ENCODE measurements at places on chromosomes 1 and 21.

GRCh38 chr1:100926240-100926639 is 30.4 kb downstream of the SLC30A7 start:
- DNase-seq: no peak

DNA sequence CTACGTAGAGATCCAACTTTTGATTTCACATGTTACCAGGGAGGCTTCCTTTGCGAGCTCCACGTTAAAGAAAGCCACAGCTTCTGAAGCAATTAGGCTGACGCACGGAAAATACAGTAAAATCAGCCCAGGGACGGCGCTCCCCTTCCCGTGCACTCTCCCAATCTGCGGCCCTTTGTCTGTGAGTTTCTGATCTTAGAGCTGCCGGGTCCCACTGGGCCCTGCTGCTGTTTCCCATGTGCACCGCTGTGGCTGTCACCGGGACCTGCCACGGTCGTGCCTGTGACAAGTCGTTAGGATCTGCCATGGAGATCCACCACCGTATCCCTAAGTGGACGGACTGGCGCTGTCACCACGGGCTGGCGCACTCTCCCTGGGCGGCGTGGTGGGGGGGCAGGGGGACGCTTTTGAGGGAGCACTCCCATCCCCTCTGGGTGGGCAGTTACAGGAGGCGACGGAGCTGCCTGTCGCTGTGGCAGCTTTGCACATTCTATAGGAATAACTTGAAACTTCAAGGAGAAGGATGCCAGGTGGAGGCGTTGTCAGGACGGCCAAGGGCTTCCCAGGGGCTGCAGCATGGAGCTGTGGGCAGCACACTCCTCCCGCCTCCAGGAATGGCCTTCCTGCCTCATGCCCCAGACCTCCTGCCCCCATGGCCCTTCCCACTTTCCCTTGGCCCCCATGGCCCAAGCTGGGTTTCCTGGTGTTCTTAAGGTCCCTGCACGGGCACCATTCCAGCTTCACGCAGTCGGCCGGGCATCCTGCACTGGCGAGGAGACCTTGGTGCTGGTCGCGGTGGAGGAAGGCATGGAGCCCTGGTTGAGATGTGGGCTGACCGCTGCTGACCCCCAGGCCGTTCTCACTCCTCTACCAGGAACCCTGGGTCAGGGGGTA is 85.1 kb downstream of the PRDM16 start:
- DNase-seq: no peak

- no peak for DNase-seq
These were observed 2.9 kb upstream of the RHBDL2 start for GRCh38 chr1:38944547-38944946.

- no peak for DNase-seq
These were observed 29.9 kb downstream of the FUBP1 start for GRCh38 chr1:77948841-77949424.

- no peak for DNase-seq
These were observed 18.5 kb downstream of the CAMK1G start for GRCh38 chr1:209601809-209602657.

GRCh38 chr1:114167226-114167625 is 13.6 kb upstream of the SYT6 start:
- DNase-seq: no peak

GRCh38 chr1:201381130-201381529 is 3.6 kb upstream of the TNNT2 start:
- no peak for DNase-seq

DNA sequence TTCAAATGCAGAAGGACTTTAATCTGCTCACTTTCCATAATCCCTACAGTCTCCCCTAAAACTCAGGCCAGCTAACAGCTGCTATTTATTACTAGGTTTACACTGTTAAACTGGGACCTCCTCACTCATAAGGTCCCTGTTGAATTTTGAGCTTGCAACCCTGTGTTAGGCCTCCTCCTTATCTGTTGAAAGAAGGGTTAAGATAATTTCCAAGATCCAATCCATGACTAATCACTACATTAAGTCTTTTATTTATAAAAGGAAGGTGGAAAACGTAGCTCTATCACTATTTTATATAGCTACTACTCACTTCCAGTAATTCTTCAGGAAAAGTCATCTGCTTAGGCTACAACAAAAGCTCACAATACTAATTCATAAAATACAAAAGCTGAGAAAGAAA is 79.5 kb downstream of the EVI5 start:
- DNase-seq: no peak

DNA sequence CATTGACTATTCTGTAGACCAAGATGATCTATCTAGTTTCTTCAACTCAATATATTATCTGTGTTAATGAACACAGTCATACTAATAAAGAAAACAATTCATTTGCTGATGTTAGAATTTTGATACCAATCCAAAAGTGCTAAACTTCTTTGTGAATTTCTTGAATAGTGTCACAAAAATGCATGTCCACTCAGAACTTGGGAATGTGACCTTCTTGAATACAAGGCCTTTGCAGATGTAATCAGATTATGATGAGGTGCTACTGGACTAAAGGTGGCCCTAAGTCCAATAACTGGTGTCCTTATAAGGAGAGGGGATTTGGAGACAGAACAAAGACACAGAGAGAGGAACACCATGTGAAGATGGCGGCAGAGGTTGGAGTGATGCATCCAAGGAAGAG is 305.8 kb upstream of the ZP4 start:
- DNase-seq: no peak

DNA sequence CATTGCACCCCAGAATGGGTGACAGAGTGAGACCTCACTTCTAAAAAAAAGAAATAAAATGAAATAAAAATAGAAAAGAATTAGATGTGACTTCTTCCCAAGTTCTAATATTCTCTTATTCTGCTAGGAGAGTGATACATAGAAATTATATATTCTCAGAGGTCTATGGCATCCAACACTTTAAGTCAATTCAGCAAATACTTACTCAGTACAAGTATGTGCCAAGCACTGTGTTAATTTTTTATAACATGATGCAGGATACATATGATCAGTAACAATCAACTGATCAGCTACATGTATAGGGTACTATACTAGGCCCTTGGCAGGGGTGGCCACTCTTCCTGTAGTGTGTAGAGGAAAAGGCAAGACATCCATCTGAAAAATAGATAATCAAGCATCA is 13.0 kb upstream of the JAK1 start:
- DNase-seq: no peak

- no peak for DNase-seq
These were observed 18.4 kb upstream of the CLSTN1 start for GRCh38 chr1:9842073-9842711.

GRCh38 chr21:28663111-28663693 is 329.5 kb downstream of the LTN1 start:
- DNase-seq: no peak

DNA sequence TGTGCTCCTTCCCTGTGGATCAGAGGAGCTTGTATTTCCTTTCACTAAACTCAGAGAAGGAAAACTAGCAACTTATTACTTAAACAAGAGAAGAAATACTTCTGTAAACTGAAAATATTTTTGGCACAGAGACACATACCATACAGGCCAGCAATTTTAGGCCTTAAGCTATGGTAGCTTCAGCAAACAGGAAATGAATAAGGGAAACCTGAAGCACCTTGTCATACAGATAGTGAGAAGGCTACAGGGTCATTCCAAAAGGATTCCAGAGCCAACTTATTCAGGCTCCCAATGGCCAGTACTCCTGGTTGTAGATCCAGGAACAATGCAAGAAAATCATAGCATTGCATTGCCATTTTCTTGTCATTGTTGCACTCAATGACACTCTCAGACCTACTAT is 9.1 kb upstream of the KYAT3 start:
- no peak for DNase-seq

GRCh38 chr1:212010004-212010403 is 25.4 kb downstream of the INTS7 start:
- DNase-seq: no peak

- DNase-seq: no peak
These were observed 383.4 kb downstream of the USP25 start for GRCh38 chr21:16113052-16113715.

DNA sequence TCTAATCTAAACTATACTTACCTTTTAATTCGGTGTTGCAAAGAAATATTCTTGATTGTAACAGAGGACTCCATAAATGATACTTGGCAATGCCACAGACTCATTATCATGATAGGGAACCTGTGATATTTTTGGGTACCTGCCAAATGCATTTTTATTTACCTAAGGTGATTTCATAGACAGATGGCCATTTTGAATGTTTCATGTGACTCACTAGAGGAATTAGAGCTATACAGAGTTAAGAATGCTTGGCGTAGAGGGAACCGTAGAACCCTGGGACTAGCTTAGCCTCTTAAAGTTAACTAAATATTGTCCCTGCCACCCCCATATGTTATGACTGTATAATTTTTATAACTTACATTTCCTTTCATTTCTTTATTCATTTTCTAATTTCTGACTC is 136.1 kb downstream of the DISP1 start:
- DNase-seq: no peak

- no peak for DNase-seq
These were observed 13.6 kb downstream of the DENND1B start for GRCh38 chr1:197761654-197762053.

DNA sequence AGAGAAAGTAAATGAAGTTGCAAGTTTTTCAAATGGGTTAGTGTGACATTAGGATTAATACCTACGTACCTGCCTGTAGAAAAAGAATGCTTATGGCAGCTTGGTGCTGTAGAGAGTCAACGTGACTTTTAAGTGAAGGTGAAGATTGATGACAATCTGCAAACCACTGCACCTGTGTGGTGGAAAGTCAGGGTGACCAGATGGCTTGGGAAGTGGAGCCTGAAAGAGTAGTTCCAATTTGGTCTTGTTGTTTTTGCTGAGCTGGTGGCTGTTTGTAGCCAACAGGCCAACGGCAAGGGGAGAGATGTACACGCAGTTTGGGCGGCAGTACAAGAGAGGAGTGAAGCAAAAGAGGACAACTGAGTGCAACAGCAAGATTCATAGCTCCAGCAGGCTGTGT is 78.1 kb upstream of the JAK1 start:
- no peak for DNase-seq

DNA sequence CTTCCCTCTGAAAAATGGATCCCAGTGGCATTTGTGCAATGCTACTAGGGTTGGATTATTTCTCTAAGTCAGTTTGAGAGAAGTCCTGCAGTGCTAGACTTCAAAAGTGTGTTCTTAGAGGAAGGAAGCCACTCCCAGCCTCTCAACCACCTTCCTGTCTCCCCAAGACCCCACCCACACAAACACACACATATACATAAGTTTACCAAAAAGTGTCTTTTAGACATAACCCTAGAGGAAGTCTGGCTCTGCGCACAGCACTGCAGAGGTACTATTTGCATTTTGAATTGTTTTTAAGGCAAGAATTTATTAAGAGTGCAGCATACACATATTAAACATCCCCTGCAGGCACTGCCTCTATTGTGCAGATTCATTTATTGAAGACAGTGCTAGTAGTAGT is 127.3 kb downstream of the HHIPL2 start:
- DNase-seq: peak; percentile 10
